ENCODE measurements at places on chromosomes 12 and 14. TPM values are rescaled to one million over a fixed set of nuclear protein-coding genes. Genes with fewer than 3 reads are reported as not detected.

GRCh38 chr12:15208871-15209656 lies 12.2 kb downstream of the RERG start:
- no peaks in the 10 kb centered on the region for H3K4me1 ChIP-seq
- no peak overlapping the region for H3K4me3 ChIP-seq
- DNase-seq = no peak
- H3K36me3 ChIP-seq = no peaks in the 10 kb centered on the region
- H3K27me3 ChIP-seq = no peaks in the 10 kb centered on the region

GRCh38 chr14:64232095-64232838 lies 61.9 kb downstream of the ESR2 start:
- H3K36me3 ChIP-seq = peaks cover 15% of the 10 kb centered on the region
- peaks cover 15% of the 10 kb centered on the region for H3K4me1 ChIP-seq
- peaks cover 5% of the 10 kb centered on the region for H3K27me3 ChIP-seq
- H3K4me3 ChIP-seq = no peak overlapping the region
- H3K27ac ChIP-seq = no peak overlapping the region
- DNase-seq = no peak

- H3K27me3 ChIP-seq = peaks cover 16% of the 10 kb centered on the region
- peak overlapping the region; percentile 51 for H3K4me3 ChIP-seq
- H3K27ac ChIP-seq = no peak overlapping the region
- peaks cover 16% of the 10 kb centered on the region for H3K36me3 ChIP-seq
- DNase-seq = no peak
These were observed 1.7 kb downstream of the TEX22 start for GRCh38 chr14:105400016-105400415.

DNA sequence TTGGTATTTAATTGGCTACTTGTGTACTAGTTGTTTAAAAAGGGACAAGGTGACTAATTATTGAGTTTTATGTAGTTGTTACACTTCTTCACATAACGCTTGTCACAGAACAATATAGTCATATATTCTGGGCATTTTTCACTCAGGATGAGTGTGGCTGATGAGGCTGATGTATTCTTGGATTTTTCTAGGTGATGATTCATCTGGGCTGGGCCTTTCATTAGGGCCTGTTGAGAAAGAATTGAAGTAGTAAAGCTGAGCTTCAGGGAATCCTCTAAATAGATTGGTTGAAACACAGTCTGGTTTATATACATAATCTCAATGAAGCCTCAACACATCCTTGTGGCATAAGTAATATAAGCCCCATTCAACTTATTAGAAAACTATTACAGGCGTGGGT lies 445.7 kb downstream of the DAD1 start:
- H3K4me1 ChIP-seq = no peaks in the 10 kb centered on the region
- DNase-seq = no peak
- no peak overlapping the region for H3K27ac ChIP-seq
- no peak overlapping the region for H3K4me3 ChIP-seq

- H3K27me3 ChIP-seq = no peaks in the 10 kb centered on the region
- no peak overlapping the region for H3K4me3 ChIP-seq
- H3K36me3 ChIP-seq = peaks cover 28% of the 10 kb centered on the region
- H3K27ac ChIP-seq = no peak overlapping the region
These were observed 19.3 kb downstream of the ZC2HC1C start for GRCh38 chr14:75088566-75089373.

GRCh38 chr12:49818241-49818895 lies 9.8 kb downstream of the NCKAP5L start:
- peaks cover 3% of the 10 kb centered on the region for H3K27me3 ChIP-seq
- H3K4me3 ChIP-seq = no peak overlapping the region
- H3K27ac ChIP-seq = no peak overlapping the region
- peaks cover 33% of the 10 kb centered on the region for H3K4me1 ChIP-seq
- DNase-seq = no peak

DNA sequence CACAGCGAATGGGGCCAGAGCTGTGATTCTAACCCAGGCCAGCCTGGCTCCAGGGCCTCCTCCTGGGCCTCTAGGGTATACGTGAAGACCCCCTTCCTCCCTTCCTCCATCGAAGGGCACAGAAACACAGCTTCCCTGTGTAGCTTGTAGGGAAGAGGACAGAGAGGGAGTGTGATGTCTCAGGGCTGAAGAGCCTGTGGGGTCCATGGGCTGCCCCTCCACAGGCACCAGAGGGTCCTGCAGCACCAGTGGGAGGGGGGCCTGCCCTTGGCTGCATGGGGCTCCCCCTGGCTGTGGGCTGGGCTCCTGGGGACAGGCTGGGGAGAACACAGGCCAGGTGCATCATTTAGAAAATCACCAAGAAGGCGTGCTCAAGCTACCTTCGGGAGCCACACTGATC lies 178.5 kb downstream of the CALM1 start:
- no peaks in the 10 kb centered on the region for H3K4me1 ChIP-seq
- H3K27me3 ChIP-seq = peaks cover 4% of the 10 kb centered on the region
- H3K36me3 ChIP-seq = peaks cover 28% of the 10 kb centered on the region
- no peak overlapping the region for H3K4me3 ChIP-seq

DNA sequence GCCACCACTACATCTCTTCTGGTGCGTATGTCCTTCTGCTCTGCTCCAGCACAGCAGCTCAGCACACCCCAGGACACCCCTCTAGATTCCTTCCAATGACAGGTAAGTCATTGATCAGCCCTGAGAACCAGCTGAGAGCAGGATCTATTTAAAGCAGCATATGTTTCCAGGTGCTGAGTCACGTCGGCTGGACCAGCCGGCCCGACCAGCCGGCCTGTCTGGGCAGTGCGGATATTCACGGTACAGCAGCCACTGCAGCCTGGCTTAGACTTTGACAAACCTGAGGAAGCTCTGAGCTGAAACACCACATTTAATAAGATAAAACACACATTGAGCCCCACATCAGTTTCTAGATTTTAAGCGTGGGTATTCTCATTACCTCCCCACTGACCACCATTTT lies 31.8 kb upstream of the RPH3A start:
- no peaks in the 10 kb centered on the region for H3K4me1 ChIP-seq
- no peak for DNase-seq
- H3K36me3 ChIP-seq = no peaks in the 10 kb centered on the region
- peaks cover 1% of the 10 kb centered on the region for H3K27me3 ChIP-seq

GRCh38 chr12:106602076-106602475 lies 19.3 kb downstream of the RFX4 start:
- DNase-seq = no peak
- H3K27me3 ChIP-seq = no peaks in the 10 kb centered on the region
- no peak overlapping the region for H3K4me3 ChIP-seq
- H3K27ac ChIP-seq = no peak overlapping the region
- no peaks in the 10 kb centered on the region for H3K36me3 ChIP-seq

DNA sequence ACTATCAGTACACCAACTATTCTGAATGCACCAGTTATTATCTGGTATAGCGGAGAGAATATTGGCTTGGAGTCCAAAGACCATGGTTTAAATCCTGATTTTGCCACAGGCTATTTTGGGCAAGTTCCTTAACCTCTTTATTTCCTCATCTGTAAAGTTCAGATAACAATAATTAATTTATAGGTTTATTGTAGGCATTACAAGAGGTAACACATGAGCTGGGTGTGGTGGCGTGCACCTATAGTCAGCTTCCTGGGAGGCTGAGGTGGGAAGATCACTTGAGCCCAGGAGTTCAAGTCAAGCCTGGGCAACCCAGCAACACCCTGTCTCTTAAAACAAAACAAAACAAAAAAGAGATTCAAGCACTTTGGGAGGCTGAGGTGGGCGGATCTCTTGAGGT lies 23.1 kb downstream of the PHLDA1 start:
- H3K36me3 ChIP-seq = peaks cover 4% of the 10 kb centered on the region
- H3K27me3 ChIP-seq = peaks cover 7% of the 10 kb centered on the region
- no peak for DNase-seq
- H3K4me1 ChIP-seq = peaks cover 8% of the 10 kb centered on the region

- H3K4me3 ChIP-seq = no peak overlapping the region
- peaks cover 4% of the 10 kb centered on the region for H3K36me3 ChIP-seq
- no peaks in the 10 kb centered on the region for H3K4me1 ChIP-seq
- no peak for DNase-seq
- H3K27ac ChIP-seq = no peak overlapping the region
These were observed 19.2 kb downstream of the CREBL2 start for GRCh38 chr12:12630850-12631249.

DNA sequence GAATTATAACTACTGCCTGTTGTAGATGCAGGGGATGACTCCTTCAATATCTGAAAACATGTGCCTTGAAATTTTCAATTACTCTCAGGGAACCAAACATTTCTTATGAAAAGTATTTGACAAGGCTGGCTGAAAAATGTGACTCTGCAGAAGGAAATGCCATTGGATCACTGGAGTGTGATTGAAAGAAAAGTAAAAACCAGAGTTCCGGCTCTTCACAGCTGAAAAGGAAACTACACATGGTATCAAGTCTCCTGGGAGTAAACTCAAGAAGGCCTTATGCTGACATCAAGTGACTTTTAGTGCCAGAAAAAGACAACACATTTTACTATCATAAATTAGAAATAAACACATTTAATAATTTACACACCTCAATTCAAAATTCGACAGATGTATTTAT lies 693.0 kb downstream of the LRFN5 start:
- no peaks in the 10 kb centered on the region for H3K4me1 ChIP-seq
- no peak overlapping the region for H3K27ac ChIP-seq
- no peak for DNase-seq
- H3K36me3 ChIP-seq = no peaks in the 10 kb centered on the region

GRCh38 chr12:7747246-7747645 lies at the start of gene CLEC4C:
Gene CLEC4C (minus strand): TSS chr12:7747375. CDS start chr12:7747348, 27 bp downstream.
- H3K27me3 ChIP-seq = peaks cover 2% of the 10 kb centered on the region
- no peaks in the 10 kb centered on the region for H3K36me3 ChIP-seq
- no peak within 1 kb of the TSS for H3K27ac ChIP-seq
- DNase-seq = no peak
- no peak within 1 kb of the TSS for H3K4me3 ChIP-seq
- H3K4me1 ChIP-seq = no peaks in the 10 kb centered on the region

- peaks cover 19% of the 10 kb centered on the region for H3K4me1 ChIP-seq
- no peak overlapping the region for H3K4me3 ChIP-seq
- H3K36me3 ChIP-seq = no peaks in the 10 kb centered on the region
- peaks cover 1% of the 10 kb centered on the region for H3K27me3 ChIP-seq
- no peak overlapping the region for H3K27ac ChIP-seq
These were observed 20.0 kb upstream of the PCNX1 start for GRCh38 chr14:70887207-70887681.

- H3K27me3 ChIP-seq = peaks cover 2% of the 10 kb centered on the region
- H3K4me1 ChIP-seq = peaks cover 8% of the 10 kb centered on the region
- no peaks in the 10 kb centered on the region for H3K36me3 ChIP-seq
- H3K27ac ChIP-seq = no peak overlapping the region
These were observed 150.1 kb downstream of the CAPZA3 start for GRCh38 chr12:18888047-18888446.

- peaks cover 3% of the 10 kb centered on the region for H3K27me3 ChIP-seq
- H3K4me1 ChIP-seq = no peaks in the 10 kb centered on the region
- H3K4me3 ChIP-seq = no peak overlapping the region
These were observed 48.9 kb upstream of the AMN start for GRCh38 chr14:102873546-102874061.

- H3K27ac ChIP-seq = no peak overlapping the region
- no peak for DNase-seq
- no peaks in the 10 kb centered on the region for H3K36me3 ChIP-seq
- H3K4me3 ChIP-seq = no peak overlapping the region
- H3K27me3 ChIP-seq = peaks cover 1% of the 10 kb centered on the region
- H3K4me1 ChIP-seq = peaks cover 13% of the 10 kb centered on the region
These were observed 1.6 kb downstream of the LRRC74A start for GRCh38 chr14:76827696-76828296.

GRCh38 chr14:99389174-99389826 lies 91.4 kb downstream of the SETD3 start:
- peaks cover 44% of the 10 kb centered on the region for H3K4me1 ChIP-seq
- H3K36me3 ChIP-seq = peaks cover 4% of the 10 kb centered on the region
- H3K27me3 ChIP-seq = peaks cover 10% of the 10 kb centered on the region
- H3K27ac ChIP-seq = no peak overlapping the region

DNA sequence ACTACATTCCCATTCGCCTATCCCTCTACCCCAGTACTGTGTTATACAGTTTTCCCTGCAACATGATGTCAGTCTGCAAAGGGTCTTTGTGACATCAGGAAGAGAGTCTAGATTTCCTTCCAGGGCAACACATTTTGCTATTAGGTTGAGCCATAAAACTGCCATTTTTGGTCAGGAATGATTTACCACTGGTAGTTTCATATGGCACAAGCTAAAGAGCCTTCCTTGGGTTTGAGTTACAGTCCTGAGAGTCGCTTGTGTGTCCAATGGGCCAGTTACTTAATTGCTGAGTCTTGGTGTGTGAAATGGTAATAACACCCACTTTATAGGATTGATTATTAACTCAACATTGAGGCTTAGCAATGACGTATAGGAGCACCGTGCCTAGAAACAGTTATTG lies 22.6 kb upstream of the AMIGO2 start:
- peaks cover 7% of the 10 kb centered on the region for H3K36me3 ChIP-seq
- H3K27ac ChIP-seq = no peak overlapping the region
- no peak overlapping the region for H3K4me3 ChIP-seq
- peaks cover 8% of the 10 kb centered on the region for H3K4me1 ChIP-seq

DNA sequence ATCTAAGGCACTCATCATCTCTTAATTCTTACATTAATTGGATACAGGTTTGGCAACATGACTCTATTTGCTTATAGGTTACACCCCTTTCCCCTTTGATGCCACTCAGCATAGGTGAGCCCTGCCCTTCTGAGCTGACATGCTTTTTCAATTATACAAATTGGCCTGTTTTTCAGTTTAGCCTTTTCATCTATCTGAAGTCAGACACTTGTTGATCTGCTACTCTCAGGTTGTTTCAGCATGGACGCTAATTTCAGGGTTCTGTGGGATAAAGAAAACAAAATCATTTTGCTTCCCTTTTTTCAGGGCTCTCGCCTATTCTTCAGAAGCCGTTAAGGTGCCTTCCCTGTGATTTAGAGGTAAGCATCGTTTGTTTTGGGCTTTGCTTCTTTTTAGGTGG lies 55.3 kb downstream of the DACT1 start:
- H3K27ac ChIP-seq = no peak overlapping the region
- no peaks in the 10 kb centered on the region for H3K36me3 ChIP-seq
- H3K4me3 ChIP-seq = no peak overlapping the region
- peaks cover 1% of the 10 kb centered on the region for H3K27me3 ChIP-seq

DNA sequence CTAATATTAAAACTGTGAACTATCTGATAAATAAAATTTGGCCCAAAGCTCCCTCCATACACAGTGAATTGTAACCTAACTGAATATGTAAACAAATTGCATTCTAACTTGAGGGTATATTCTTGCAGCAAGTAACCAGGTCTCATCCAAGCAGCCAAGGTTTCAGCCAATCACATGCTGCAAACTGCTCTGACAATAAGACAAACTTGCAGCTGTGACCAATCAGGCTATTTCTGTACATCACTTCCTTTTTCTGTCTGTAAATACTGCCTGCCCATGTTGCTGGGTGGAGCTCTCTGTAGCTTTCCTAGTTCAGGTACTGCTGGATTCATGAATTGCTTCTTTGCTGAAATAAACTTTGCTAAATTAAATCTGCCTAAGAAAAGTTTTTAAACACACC lies 499.0 kb downstream of the GALC start:
- H3K27me3 ChIP-seq = no peaks in the 10 kb centered on the region
- H3K4me3 ChIP-seq = no peak overlapping the region
- no peaks in the 10 kb centered on the region for H3K36me3 ChIP-seq
- H3K4me1 ChIP-seq = peaks cover 8% of the 10 kb centered on the region
- no peak for DNase-seq
- no peak overlapping the region for H3K27ac ChIP-seq

GRCh38 chr12:65741656-65742017 lies 82.6 kb upstream of the HMGA2 start:
- peak overlapping the region; percentile 61 for H3K27ac ChIP-seq
- H3K4me3 ChIP-seq = peak overlapping the region; percentile 98
- peaks cover 8% of the 10 kb centered on the region for H3K27me3 ChIP-seq
- H3K4me1 ChIP-seq = peaks cover 23% of the 10 kb centered on the region
- peak; percentile 47 for DNase-seq

ZNF891 gene
- 2.0 TPM for total RNA-seq

TEX22 gene
- 1.1 TPM for total RNA-seq

SLC25A29 gene
- total RNA-seq = 165 TPM

NRXN3 gene
- 2.3 TPM for total RNA-seq

TRIM9 gene
- total RNA-seq = 2.3 TPM

IL23A gene
- 0.80 TPM for total RNA-seq

JPH4 gene
- total RNA-seq = 0.64 TPM

C14orf93 gene
- 9.0 TPM for total RNA-seq

PRKD1 gene
- total RNA-seq = 9.0 TPM

KLRB1 gene
- total RNA-seq = not detected
